Cardiac fibroblast (primary cell): ENCODE measurements at places on chromosomes 7 and 10.

DNA sequence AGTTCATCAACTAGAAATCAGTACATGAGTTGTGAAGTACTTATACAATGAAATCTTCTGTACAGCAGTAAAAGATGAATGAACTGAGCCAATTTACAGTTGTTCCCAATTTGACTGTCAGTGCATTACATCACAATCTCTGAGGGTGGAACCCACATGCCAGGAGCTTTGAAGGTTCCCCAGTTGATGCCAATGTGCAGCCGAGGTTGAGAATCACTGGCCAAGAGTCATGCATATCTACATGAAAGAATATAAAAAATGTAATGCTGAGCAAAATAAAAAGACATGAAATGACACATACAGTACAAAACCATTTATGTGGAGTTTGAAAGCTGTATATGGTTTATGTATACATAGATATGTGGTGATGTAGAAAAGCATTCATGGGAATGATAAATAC lies 22.1 kb upstream of the CCNJ start:
- no peak for DNase-seq

DNA sequence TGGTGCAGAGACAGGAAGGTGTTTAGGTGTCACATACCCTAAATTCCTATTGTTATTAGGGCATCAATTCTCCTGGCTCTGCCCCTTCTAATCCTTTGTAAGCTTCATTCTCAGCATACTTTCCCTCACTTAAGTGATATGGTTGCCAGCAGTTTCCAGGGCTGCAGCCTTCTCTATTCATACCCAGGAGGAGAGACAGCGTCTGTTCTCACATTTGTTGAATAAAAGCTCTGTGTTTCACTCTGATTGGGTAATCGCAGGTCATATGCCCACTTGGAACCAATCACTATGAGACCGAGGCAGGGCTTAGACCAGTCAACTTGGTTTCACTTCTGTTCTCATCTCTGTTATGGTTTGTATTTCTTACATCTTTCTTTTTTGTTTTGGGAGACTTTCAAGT lies 109.6 kb upstream of the MTPN start:
- DNase-seq, result peak; percentile 93

DNA sequence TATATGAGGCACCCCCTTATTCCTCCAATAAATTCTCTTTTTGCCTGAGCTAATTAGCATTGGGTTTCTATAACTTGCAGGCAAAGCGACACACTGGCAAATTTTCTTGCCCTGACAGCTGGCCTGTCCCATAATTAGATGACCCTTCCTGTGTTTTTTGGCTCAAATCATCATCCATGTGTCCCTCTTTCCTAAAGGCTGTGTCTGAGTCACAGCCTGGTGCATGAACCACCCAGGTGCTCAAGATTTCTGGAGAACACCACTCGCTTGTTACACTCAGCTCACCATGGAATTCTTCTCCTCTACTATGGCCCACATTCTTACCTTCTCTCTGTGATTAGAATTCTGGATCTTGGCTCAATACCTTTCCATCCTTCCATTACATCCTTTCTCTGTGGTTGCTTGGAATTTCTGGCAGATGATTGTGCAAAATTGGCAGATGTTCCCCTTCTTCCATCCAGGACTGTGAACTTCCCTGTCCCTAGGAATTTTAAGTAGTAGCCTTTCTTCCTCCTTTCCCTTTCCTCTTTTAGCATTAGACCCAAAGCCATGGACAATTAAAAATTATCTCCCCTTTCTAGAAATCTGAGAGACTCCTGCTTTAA lies 116.0 kb upstream of the ANKRD1 start:
- peak; percentile 14 for DNase-seq

DNA sequence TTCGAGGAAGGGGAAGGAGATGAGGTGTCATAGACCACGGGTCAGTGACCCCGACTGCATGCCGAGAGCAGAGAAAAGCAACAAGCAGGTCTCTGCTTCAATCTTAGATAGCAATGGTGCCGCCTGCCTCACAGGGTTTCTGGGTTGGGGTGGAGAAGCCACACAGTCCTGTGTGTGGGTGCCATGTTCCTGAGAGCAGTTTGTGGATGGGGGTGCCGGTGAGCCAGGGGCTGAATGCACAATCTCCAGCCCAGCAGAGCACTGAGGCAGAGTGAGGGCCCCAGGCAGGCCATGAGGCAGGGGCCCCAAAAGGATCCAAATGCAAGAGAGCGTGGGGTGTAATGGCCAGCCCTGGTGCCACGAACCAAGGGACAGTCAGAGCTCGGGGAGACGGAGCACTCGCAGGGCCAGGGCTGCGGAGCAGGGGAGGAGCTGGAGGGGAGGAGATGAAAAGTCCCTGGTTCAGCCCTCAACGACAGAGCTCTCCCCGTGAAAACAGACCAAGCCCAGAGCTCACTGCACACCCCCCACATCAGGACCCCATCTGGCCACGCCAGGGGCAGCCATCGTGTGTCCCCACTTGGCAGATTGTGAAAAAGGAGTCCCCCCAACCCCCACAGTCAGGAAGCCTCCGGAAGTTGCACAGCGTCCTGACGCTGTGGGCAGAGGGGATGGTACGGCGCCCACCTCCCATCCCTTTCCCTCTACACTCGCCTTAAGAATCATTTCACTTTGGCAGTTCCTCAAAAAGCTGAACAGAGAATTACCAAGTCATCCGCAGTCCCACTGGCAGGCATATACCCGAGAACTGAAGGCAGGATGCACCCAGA lies 19.9 kb downstream of the WDR86 start:
- no peak for DNase-seq

GRCh38 chr7:56023500-56023899 lies 27.7 kb downstream of the PSPH start:
- no peak for DNase-seq

DNA sequence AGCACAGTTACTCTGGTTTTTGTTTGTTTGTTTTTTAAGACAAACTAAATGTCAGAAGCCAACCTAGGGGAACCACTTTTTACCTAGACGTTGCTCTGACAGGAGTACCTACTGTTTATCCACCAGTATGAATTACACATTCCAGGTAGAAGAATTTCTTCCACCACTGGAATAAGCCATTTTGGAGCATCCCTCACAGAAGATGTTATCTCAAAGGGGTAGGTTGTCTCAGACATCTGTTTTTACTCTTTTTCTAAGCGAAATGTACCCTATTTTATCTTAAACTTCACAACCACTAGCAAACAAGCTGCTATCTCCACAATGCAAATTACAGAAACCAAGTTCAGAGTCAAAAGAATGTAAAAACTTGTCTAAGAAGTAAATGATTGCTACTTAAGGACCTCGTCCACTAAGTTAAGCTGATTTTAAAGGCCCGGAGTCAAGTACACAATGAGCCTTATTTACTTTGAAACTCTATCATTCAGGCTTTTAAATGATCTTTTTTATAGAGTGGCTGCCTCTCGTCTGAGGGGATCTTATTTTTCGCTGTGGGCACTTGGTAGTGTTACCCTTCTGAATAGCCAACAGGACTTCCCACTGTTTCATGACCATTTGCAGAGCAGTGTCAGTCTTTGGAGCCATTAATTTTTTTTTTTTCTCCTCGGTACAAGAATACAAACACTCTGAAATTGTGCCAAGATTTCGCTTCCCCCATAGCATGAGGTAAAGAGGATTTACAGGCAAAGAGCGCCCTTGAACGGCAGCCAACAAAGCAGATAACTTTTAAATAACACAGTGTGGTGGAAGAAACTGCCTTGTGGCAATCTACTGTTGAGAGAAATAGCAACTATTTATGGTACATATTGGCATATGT lies 15.7 kb upstream of the ARMC3 start:
- peak; percentile 13 for DNase-seq

DNA sequence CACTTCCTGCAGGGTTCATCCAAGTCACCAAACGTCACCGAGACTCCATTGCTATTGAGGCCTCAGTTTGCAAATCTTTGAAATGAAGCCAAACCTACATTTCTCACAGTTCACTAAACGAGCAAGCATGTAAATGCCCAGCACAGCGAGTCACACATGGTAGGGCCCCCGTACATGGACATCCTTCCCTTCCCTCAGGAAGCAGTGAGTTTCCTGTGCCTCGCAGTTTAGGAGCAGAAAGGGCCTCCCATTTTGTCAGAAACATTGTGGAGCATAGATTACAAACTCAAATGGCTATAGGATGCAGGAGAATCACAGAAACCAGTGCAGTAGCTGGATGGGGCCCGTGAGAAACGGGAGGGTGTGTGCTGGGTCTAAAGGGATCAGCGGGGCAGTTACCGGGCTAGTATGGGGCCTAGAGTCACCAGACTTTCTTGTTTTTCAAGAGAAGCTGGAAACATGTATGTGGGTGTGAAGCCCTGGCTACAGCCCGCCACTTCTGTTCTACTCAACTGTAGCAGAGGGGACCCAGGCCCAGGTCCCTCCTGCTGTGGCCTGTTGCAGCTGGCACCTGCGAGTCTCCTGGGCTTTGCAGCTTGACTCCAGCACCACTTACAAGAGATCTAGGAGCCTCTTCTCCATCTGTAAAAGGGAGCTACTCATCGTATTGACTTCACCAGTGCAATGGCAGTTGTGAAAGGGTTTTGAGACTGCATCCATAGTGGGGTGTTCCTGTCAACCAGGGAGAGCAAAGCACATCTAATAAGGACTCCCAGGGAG lies 14.2 kb upstream of the SLC18A3 start:
- DNase-seq, result peak; percentile 36

GRCh38 chr7:15334536-15335263 lies 227.1 kb downstream of the AGMO start:
- DNase-seq, result no peak

DNA sequence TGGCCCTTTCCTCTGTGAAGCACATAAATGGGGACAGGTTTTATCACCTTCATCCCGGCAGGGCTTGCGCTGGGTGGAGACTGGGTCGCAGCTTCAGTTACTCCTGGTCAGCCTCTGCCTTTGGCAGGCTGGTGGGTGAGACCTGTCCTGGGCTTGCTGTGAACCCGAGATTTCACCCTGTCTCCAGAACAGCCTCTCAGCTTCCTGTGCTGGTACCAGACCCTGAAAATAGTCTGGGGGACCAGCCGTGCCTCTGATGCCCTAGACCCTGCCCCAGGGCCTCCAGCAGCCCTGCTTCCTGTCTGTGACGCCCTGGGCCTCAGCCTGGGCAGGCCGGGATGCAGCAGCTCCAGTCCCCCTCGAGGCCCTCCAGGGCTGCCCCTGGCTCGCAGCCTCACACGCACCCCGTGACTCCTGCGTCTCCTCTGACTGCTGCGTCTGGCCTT lies 13.2 kb upstream of the PWWP2B start:
- DNase-seq, result no peak

- DNase-seq, result no peak
Measured at GRCh38 chr10:77828377-77828776, 98.2 kb downstream of the DLG5 start.

GRCh38 chr10:131173484-131174210 lies 137.9 kb downstream of the TCERG1L start:
- DNase-seq, result no peak
